NCI-H345 (cell line): ENCODE measurements at places on chromosomes 6 and 20.

- no peak for DNase-seq
Observed at GRCh38 chr6:105601541-105602236, 198.8 kb upstream of the PREP start.

DNA sequence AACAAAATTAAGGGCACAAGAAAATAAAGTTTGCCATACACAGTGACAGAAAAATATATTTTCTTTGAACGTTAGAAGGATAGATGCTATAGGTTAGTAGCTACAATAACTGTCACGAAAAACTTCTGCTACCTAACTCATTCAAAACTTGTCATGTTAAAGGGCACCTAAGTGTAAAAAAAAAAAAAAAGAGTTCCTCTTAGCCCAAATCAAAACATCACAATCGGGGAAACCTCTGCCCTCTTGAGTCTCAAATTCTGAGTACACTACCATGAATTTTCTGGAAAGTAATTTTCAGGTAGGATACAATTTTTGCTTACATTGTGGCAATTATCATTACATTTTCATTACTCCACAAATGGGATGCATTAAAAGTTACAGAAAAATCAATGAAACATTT, 5.7 kb downstream of the ATXN1 start:
- DNase-seq, result no peak

- no peak for DNase-seq
Observed at GRCh38 chr6:45710304-45710821, 305.3 kb downstream of the CLIC5 start.

DNA sequence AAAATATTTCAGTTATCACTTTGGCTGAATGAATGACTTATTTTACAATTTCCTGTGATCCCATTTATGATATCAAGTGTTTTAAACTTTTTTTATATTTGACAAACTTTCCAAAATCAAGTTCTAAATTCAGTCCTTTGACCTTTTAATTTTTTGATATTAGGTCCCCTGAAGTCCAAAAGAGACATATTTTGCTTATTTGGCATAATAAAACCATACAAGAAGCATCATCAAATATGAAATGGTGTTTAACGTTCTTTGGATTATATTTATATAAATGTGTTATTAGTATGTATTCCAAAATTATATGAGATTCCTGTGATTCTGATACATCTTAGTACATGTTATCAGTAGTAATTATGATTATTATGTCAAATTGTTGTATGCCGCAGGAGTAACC, 38.7 kb downstream of the ZNF133 start:
- DNase-seq, result no peak

DNA sequence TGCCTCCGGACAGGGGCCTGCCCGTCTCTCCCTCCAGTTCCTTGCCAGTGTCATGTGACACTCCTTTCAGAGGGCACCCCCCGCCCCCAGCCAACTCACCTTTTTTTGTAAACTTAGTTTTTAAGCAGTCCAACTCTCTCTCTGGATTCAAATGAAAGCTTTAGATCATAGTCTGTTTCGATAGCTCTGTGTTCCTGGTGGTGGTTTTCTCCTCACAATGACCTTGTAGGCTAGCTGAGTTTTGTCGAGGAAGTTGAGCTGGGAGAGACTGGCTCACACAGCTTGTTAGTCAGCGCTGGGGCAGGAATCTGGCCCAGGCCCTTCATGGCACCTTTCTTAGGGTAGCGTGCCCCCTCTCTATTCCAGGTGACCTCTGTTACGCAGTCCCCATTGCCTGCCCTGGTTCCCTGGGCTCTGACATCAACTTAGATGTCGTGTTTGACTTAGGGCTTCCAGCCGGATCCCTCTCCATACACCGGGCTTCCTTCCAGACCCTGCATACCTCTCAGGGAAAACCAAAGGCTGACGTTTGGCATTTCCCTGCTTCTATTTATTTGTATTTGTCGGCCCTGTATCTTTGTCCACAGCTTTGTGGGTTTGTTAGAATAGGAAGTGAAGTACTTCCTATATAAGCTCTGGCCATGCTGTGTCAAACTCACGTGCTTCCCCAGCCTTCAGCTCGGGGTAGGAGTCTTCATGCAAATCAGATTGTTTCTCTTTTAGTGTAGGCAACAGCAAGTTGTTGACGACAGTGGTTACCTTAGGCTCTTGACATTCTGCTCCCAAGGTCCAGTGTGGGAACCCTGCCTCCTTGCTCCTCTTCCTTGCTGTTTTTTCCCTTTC, 12.7 kb downstream of the IGF2R start:
- DNase-seq, result no peak

DNA sequence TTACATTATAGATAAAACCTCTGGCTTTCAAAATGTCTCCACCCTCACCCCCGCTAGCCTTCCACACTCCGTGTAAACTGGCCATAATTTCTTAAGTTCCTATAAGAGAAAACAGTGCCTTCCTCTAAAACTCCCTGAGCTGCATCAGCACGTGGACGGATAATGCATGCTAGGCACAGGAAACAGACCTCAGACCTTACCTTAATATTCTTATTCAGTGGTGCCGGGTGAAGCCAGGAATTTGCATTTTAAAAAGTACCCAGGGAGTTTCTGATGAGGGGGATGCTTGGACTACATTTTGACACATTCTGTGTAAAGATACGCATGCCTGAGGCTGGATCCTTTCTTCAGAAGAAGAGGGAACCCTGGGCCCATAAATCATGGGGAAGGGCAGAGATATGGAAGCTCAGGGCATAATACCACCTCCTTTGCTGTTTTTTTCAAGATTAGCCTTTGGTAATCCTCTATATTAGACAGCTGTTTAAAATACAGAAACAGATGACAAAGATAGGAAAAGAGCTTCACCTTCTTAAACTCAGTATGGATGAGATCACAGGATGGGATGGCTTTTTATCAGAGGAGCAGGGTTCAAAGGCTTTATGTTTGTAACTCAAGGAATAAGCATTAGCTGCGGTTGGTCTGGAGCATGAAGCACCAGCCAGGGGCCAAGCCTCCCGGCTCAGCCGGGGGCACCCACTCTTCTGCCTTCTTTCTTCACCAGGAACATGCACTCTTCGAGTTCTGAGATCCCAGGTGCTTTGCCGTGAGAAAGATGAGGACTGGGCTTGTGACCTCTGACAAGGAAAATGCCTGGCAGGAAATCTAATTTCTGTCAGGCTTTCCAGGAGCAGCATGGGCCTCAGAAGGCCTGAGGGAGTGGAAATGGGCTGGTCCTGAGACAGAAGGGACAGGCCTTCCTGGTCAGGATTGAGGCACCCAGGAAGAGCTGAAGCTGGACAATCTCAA, 218.1 kb upstream of the SOX4 start:
- DNase-seq, result no peak

GRCh38 chr6:106339334-106340029, 13.9 kb upstream of the ATG5 start:
- DNase-seq, result peak; percentile 76

- no peak for DNase-seq
Observed at GRCh38 chr6:135475292-135475886, 22.2 kb downstream of the AHI1 start.

- DNase-seq, result peak; percentile 87
Observed at GRCh38 chr20:17227669-17228623, 1.1 kb downstream of the PCSK2 start.

DNA sequence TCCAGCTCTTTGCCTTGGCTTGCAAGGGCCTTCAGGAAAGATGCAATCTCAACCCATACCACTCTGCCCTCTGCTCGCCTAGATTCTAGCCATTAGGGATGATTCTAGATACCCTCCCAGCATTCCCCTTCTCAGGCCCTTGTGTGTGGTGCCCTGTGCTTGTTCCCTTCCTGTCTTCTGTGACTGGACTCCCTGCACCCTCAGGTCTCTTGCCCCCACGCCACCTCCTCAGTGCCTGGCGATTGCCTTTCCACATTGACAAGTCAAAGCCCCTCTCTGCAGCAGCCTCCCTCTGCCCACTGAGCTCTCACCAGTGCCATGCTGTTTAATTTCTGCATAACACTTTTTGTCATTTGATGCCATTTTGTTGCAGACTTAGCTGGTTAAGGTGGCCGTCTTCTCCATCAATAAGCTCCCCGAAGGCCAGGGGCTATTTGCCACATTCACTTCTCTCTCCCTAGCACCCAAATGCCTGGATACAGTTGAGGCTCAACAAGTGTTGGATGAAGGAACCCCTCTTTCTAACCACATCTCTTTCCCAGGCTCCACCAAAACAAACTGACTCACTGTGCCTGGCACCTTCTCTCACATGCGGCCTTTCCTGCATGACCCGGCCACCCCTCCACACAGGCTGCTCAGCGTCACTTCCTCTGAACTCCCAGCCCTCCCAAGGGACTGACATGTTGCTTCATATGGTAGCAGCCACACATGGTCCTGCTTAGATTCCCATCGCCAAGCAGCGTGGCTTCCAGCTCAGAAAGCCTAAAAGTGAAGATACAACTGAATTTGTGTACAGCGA, 4.6 kb upstream of the TXNDC5 start:
- no peak for DNase-seq

- no peak for DNase-seq
Observed at GRCh38 chr6:74074645-74075044, 378.6 kb downstream of the CD109 start.

- DNase-seq, result no peak
Observed at GRCh38 chr20:50594591-50595432, 84.6 kb downstream of the PTPN1 start.

- no peak for DNase-seq
Observed at GRCh38 chr20:54174457-54175175, 830 bp upstream of the CYP24A1 start.

DNA sequence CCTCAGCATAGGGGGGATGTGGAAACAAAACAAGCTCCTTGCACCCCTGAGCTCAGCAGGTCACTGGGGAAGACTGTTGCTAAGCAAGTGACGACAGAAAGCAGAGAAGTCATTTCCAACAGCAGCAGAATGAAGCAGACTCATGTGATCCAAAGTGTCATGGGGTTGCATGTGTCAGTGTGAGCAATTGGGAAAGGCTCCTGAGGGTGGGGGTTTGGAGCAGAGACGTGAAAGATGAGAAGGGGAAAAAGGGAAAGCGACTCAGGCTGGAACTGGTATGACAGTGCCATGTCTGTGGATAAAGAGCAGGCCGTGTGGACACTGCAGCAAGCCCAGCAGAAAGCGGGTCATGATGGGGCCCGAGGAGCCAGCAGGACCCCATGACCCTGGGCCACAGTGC, 363.9 kb downstream of the PREX1 start:
- no peak for DNase-seq
